NCI-H2029 (cell line): ENCODE measurements at places on chromosomes 16 and 17.

GRCh38 chr16:30183233-30184095 is at the start of gene CORO1A:
TSS of gene CORO1A (plus strand) at chr16:30183602. CDS start at chr16:30185210, 1,608 bp downstream.
- DNase-seq, result peak; percentile 69

DNA sequence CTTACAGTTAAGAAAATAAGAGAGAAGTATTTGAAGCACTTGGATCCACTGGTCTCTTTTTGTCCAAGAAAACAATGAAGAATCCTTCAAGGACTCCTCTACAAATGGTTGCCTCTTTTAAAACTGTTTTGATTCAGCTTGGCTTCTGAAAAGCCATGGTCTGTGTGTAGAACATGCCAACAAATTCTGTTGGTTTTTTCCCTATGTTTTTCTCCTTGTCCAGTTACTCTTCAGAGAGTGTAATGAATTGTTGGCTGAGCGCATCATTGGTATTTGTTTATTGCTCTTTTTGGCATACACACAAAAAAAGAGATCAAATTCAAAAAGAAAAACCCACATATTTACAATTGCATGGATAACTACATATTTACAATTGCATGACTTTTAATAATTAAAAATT is at the start of gene ABCA10:
Gene ABCA10 (minus strand): TSS at position 249 of the 400 bp plus-strand sequence. CDS start 3,466 bp downstream, outside the sequence.
- no peak for DNase-seq

DNA sequence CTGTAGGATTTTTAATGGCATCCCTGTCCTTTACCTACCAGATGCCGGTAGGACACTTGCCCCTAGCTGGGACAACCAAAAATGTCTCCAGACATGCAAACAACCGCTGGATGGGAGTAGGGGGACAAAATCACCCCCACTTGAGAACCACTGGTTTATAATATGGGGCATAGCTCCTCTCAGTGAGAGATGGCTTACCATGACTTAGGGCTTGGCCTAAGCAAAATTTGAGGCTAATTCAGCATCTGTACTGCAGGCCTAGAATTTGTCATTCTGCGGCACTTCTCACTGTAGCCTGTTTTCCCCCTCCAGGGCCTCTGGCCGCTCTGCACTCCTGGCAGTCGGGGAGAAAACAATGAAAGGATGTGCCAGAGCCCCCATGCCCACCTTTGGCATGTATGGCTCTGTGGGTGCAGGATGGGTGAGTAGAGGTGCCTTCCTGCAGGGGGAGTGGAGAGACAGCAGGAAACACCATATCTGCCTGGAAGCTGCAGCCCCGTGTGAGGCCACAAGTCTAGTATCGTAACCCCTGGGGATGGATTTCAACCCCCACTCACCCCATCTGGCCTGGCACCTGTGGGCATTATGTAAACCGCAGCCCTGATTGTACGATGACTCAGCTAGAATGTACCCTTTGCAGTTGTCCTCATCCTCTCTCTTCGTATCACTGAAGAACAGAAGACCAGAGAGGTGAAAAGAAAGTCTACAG is 268.1 kb downstream of the SOX9 start:
- no peak for DNase-seq

DNA sequence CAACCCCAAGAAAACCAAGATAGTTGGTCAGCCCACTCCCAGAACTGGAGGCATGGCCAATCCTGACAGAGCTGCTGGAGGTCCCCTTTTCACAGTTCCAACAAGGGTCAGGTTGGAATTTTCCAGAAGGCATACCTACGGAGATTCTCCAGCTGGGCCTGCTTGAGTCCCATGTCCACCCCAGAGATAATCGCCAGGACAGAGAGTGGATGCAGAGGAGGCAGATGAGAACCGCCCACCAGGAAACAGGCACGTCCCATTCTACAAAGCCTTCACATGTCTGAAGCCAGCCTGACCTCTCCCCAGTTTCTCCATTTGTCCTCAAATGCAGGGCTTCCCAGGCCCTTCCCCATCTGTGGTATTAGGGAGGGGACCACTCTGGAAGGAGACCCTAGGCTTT is 47.4 kb upstream of the SMURF2 start:
- no peak for DNase-seq

- DNase-seq, result no peak
Observed at GRCh38 chr16:86823888-86824671, 245.7 kb downstream of the FOXL1 start.

GRCh38 chr17:47955497-47956461 is 1.9 kb downstream of the PRR15L start:
- peak; percentile 66 for DNase-seq

GRCh38 chr16:67443265-67443664 is 12.3 kb downstream of the HSD11B2 start:
- DNase-seq, result no peak

GRCh38 chr16:88437367-88437964 is 15.6 kb upstream of the ZFPM1 start:
- DNase-seq, result no peak

- DNase-seq, result peak; percentile 77
Observed at GRCh38 chr16:4058386-4058785, 57.9 kb downstream of the ADCY9 start.

DNA sequence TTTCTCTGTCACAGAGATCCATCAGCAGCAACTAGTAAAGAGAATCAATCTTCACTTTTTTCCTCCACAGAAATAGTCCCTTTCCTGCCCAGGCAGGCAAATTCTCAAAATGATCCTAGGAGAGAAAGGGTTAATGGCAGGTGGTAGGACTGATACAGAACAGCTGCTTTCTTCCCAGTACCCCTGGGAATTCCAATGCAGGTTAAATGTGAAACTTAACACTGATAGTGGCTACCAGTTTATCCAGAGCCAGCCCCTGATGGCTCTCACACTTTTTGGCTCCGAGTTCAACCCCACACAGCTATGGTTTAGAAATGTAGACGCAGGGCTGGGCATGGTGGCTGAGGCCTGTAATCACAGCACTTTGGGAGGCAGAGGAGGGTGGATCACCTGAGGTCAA is 22.2 kb downstream of the MARVELD3 start:
- DNase-seq, result no peak

GRCh38 chr17:38705523-38705802 is 390 bp downstream of the MLLT6 start:
- DNase-seq, result no peak

DNA sequence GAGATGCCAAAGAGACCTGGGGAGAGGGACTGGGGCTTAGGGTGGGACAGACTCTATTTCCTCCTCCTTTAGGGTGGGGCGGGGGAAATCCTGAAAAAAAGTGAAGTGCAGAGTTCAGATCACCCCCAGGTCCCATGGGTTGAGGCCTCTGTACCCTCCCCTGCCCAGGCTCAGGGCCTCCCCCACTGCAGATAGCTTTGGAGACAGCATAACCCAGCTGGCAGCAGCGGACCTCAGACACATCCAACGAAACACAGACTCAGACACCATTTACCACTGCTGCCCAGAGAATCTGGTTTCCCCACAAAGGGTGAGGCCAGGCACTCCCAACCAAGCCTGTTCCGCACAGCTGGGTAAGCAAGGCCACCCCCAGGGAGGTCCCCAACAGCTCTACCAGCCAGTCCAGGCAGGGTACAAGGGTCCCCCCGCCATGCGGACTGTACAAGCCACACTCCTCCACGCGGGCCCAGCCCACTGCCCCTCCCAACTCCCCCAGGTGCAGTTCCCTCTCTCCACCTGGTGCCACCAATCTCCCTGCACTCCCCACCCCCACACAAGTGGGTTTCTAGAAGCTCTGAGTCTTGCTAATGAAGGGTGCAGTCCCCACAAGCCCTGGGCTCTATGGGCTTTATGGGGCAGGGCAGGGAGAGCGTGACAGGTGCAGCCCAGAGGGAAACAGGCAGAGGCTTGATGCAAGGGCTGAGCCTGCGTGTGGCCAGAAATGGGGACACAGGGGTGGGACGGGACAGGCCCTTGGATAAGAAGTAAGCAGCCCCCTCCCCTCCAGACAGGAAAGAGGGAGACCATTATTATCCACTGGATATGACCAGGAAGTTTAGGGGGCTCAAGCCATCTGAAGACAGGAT is 8.9 kb downstream of the RHBDF2 start:
- DNase-seq, result no peak

DNA sequence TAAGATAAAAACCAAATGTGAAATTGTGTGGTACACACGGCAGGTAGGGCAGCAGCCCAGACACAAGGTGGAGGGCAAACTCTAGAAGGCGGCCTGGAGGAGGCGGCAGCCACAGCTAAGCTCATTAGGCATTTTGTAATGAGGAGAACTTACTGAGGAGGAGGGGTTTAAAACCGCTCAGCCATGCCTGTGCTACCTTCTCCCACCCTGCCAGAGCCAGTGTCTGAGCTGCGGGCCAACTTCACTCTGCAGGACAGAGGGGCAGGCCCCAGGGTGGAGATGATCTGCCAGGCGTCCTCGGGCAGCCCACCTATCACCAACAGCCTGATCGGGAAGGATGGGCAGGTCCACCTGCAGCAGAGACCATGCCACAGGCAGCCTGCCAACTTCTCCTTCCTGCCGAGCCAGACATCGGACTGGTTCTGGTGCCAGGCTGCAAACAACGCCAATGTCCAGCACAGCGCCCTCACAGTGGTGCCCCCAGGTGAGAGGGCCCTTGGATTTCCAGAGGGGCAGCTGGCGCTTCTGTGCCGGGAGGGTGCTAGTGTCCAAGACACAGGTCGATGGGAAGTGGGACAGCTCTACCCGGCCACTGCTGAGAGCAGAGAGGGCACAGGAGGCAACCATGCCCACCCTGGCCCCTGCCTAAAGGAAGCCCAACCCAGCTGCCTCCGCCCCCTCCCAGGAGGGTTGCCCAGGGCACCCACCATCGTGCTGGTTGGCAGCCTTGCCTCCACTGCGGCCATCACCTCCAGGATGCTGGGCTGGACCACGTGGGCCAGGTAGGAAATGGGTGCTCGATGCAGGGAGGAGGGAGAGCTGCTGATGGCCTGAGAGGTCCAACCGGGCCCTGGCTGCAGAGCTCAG is 4.3 kb upstream of the SYNGR2 start:
- DNase-seq, result peak; percentile 32

- DNase-seq, result peak; percentile 84
Observed at GRCh38 chr17:73770115-73770848, 126.0 kb upstream of the SDK2 start.

GRCh38 chr17:7844292-7845154 is 10.3 kb upstream of the TMEM88 start:
- DNase-seq, result peak; percentile 65

DNA sequence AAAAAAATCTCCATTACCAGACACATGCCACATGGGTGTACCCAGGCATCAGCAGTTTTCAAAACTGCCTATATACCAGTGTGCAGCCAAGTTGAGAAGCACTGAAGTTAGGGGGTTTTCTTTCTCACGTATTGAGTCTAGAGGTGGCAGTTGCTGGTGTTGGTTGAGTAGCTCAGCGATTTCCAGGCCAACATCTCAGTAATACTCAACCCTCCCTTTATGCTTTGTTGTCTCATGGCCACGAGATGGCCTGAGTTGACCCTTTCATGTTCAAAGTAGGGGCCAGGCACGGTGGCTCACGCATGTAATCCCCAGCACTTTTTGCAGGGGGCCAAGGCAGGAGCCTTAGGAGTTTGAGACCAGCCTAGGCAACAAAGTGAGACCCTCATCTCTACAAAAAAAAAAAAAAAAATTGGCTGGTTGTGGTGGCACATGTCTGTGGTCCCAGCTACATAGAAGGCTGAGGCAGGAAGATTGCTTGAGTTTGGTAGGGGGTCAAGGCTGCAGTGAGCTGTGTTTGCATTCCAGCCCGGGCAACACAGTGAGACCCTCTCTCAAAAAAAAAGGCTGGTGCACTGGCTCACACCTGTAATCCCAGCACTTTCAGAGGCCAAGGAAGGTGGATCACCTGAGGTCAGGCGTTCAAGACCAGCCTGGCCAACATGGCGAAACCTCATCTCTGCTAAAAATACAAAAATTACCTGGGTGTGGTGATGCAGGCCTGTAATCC is 10.8 kb downstream of the LRRC3C start:
- no peak for DNase-seq

GRCh38 chr16:68652659-68653058 is 7.5 kb downstream of the CDH3 start:
- DNase-seq, result no peak

GRCh38 chr17:17226451-17227265 is 10.3 kb downstream of the FLCN start:
- DNase-seq, result no peak

DNA sequence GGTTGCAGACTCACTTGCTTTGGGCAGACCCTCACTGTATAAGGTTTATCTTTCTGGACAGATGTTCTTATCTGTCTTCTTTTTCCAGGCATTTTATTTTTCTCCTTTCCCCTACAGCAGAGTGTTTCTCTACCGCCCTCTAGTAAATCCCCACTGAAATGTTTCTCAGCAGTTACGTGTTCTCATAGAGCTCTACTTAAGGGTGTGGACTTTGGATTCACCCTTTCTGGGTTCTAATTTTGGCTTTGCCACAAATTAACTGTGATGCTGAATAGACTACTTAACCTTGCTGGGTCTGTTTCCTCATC is 2.0 kb downstream of the ADAT1 start:
- no peak for DNase-seq

GRCh38 chr16:68356249-68356918 is 45.6 kb downstream of the PRMT7 start:
- no peak for DNase-seq

- no peak for DNase-seq
Observed at GRCh38 chr16:89112377-89113151, 18.9 kb downstream of the ACSF3 start.

- no peak for DNase-seq
Observed at GRCh38 chr17:42410319-42410685, 12.8 kb downstream of the CAVIN1 start.

- no peak for DNase-seq
Observed at GRCh38 chr17:82754297-82755208, 2.7 kb downstream of the TBCD start.

- no peak for DNase-seq
Observed at GRCh38 chr17:51869387-51869786, 289.1 kb downstream of the CA10 start.

GRCh38 chr17:1563786-1564613 is 1.4 kb upstream of the PITPNA start:
- DNase-seq, result no peak

- peak; percentile 77 for DNase-seq
Observed at GRCh38 chr16:678858-679813, 1.1 kb upstream of the STUB1 start.

GRCh38 chr16:58551496-58551895 is 36.2 kb downstream of the SETD6 start:
- DNase-seq, result no peak

DNA sequence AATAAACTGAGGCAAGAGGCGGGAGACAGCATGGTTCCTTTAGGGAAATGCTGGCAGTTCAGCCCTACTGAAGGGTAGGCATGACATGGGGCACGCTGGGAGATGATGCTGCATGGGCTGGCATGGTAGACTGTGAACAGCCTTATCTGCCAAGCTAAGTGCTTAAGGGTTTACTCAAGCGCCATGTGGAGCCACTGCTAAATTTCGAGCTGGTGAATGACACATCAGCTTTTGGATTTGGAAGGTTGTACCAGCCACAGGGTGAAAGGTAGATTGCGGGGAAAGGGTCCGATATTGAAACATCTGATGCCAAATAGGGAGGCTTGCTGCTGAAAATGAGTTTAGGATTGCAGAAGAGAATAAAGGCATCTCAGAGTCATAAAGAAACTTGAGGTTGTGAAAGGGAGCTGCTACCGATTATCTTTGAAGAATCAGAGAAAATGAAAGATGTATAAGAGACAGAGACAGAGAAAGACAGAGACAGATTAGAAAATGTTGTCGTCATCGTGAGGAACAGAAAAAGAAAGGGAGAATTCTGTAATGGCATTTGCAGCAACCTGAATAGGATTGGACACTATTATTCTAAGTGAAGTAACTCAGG is 16.3 kb downstream of the PIK3R5 start:
- DNase-seq, result no peak
